ENCODE measurements at places on chromosomes 7 and 10. TPM values are rescaled to one million over a fixed set of nuclear protein-coding genes. Genes with fewer than 3 reads are reported as not detected.

Gene DOCK4
- total RNA-seq = 43.3 TPM

Gene ASZ1
- total RNA-seq = not detected

Gene NIPSNAP2
- 128 TPM for total RNA-seq

GRCh38 chr10:76160446-76161300, 729.2 kb downstream of the LRMDA start:
- no peak for DNase-seq

- DNase-seq = no peak
Observed at GRCh38 chr7:100914208-100914878, 18.7 kb upstream of the ACHE start.

DNA sequence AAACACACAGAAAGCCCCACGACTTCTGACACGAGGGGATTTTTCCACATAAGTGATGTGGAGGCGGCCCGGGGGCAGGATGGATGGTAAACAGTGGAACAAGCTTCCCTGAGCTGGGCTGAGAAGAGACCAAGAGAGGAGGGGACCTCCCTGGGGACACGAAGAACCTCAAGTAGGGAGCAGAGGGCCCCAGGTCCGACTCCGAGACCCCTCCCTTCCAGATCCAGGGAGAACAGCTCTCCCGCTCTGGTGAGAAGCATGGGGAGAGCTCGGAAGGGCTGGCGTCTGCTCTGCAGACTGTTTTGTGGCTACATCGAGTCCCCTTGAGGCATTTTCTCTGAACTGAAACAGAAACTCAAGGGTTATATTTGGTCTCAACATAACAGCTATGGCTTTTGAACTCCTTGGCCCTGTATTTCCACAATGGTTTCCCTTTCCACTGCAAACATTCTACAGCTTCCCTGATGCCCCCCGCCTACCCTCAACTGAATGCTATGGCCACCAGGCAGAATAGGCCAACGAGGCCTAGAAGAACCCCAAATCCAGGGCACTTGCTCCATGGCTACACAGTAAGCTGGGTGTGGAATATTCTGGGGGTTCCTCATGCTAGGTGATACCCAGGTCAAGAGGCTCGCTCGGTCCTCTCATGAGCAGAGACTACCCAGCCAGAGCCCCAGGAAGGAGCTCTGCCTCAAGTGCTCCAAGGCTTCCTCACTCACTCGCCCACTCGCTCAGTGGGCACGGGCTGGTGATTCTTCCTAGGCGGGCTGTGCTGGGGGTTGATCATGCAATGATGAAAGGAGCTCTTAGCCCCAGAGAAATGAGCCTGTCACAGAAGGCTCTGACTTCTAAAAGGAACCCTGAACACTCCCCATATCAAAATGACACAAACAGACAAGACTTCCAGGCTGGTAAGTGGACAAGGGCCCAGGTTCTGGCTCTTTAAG, 47.5 kb downstream of the FAM53B start:
- no peak for DNase-seq

DNA sequence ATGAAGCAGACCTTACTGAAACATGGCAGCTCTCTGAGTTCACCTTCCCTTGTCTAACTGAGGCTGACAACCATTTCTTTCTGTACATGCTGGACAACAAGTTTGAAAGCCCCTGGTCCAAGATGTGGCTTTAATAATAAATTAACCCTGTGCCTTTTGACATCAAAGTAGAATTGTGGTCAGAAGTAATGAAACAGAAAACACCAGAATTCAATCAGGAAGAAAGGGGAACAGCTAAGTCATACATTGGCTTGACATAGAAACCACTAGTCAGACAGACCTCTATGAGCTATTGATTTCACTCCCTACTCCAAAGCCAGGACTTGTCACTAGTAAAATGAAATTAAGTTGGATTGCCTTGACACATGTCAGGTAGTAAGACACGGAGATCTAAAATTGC, 175.2 kb upstream of the ASAH2 start:
- DNase-seq = no peak

Data from breast epithelium (tissue), 4 donors.